Fibroblast of skin of abdomen (primary cell): ENCODE measurements at places on chromosomes 4 and X.

DNA sequence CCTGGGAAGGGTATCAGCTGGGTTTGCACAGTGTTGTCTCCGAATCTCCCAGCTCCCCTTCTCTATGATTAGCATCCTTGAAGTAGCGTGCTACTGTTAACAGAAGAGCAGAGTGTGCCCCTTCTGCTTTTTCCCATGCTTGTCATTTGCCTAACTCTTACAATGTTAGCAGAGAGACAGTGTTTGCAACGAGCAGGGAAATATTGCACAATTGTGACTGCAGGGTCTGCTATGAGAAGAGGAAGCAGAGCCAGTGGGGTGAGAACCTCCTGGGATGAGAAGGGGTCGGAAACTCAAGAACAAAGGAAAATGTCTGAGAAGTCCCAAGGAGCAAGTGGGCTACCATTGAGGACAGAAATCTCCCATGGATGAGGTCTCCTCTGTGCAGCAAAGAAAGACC, 7.8 kb upstream of the CHRNA9 start:
- DNase-seq, result no peak

- peak; percentile 1 for DNase-seq
These were observed 1328.0 kb downstream of the FSTL5 start for GRCh38 chr4:160835789-160836188.

DNA sequence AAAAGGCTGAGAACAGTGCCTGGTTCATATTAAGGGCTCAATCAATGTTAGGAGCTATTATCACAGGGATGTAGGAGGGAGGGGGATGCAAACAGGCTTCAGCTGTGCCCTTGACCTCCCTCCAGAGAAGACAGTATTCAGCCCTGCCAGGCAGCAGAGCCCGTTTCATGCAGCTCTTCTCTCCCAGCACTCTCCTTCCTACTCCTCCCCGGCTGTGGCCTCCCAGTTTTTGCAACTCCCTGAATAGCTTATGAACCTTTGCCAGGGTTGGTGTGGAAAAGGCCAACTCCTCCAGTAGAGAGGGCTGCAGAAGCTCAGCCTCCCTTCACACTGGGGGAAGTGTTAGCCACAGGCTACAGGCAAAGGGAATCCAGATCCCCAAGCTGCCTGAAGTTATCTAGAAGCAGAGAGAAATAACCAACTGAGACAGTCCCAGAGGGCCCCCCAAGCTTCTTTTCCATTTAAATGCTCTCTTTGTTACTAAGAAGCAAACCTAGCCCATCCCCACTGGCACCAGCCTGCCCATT, 31.7 kb upstream of the APLN start:
- no peak for DNase-seq

DNA sequence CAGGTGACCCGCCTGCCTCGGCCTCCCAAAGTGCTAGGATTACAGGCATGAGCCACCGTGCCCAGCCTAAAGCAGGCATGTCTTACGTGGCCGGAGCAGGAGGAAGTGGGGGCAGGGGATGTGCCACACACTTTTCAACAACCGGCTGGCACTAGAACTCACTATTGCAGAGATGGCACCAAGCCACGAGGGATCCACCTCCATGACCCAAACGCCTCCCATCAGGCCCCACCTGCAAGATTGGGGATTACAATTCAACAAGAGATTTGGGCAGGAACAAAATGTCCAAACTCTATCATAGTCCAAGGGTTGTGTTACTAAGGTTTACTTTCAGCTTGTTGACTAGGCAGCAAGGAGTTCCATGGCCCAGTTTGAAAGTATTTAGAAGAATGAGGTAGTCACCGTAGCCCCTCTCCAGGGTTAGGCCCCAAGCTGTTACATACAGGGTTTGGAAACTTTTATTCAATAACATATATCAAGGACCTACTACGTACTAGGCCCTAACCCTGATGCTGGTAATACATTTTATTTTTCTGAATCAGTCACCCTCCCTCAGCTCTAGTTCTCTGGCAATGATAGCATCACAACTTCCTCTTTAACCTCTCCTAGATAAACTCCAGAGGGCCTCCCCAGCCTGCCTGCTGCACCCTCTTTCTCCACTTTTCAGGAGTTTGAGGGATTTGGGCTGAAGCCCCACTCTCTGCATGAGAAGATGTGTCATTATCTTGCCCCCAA, 18.0 kb upstream of the TBC1D14 start:
- no peak for DNase-seq

DNA sequence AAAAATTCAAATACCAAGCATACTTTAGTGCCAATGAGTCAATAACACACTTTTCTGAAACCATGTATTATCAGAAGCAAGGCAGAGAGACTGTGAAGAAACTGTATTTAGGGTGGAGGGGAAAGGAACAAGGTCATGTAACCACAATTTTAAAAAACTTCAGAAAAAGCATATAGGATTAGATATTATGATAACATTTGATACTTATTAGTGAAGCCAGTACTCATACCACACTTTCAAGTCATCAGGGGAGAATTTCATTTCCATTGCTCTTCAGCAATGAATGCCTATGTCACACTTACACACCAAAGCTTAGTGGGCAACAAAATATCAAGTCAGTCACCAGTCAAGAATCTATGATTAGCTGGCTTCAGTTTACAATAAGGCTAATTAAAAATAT, 602.2 kb downstream of the IL15 start:
- DNase-seq, result peak; percentile 78

DNA sequence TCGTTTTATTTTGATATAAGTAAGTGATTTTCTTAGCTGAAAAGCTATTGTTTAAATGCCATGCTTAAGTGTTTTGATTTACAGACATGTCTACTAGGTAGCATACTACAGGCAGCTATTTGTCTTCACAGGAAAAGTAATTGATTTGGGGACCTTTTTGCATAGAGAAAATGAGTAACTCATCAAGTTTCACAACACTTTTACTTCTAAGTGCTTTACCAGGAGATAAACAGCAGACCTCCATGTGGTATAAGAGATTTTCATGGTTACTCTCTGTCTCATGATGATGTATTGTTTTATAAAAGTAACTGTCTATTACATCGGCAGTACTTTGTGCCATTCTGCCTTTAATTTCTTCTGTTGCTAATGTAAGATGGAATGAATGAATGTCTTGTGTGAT, 28.7 kb downstream of the RBPJ start:
- DNase-seq, result no peak

GRCh38 chr4:33437406-33437805, 2717.2 kb downstream of the PCDH7 start:
- no peak for DNase-seq

DNA sequence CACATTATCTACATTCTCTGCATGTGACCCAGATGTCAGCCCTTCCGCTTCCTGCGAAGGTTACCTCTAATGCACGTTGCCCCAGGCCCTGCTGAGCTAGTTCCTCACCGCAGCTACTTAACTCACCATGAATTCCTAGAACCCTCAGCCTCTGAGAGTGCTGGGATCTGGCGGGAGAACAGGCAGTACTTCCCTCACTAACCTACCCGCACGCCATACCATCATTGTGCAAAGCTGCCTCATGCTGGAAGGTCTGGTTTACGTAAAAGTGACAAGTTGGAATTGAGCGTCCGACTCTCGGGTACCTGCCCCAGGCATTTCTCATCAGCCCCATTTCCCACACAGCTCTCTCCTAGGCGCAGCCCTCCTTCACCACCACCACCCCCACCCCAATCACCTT, 6.3 kb downstream of the SLC25A4 start:
- DNase-seq, result no peak

DNA sequence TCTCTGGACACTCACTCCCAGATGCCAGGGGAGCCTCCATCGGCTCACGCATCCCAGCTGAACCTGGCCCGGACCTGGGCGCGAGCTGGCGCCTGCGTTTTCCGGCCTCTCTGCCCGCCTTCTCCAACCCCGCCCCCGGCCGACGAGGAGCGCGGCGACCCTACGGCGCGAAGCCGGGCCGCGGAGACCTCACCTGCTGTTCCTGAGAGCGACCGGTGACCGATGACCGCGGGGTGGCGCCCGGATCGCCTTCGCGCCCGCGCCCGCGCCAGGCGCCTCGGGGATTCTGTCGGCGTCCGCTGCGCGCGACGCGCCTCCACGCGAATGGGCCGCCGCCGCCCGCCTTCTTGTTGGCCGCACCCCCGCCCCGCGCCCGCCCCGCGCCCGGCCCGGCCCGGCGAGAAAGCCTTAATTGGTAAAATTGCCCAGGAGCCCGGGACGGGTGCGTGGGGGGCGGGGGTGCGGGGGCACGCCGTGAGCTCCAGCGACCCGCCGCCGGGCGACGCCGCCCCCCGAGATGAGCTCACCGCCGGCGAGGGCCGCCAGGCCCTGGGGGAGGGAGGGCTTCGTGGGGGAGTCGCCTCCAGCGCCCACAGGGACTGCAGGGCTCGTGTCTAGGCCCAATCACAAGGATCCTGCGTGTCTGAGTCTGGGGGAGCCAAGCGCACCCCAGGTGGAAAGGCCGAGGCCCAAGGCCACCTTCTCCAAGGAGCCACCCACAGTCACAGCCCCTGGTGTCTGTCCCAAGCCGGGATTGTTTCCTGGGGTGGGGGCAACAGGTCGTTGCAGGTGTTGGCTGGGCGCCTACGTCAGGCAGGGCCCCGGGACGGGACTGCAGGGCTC, at the start of gene FLNA:
FLNA (minus strand) TSS at position 322 of the 843 bp plus-strand sequence. CDS start 3,389 bp downstream, outside the sequence.
- peak; percentile 73 for DNase-seq

DNA sequence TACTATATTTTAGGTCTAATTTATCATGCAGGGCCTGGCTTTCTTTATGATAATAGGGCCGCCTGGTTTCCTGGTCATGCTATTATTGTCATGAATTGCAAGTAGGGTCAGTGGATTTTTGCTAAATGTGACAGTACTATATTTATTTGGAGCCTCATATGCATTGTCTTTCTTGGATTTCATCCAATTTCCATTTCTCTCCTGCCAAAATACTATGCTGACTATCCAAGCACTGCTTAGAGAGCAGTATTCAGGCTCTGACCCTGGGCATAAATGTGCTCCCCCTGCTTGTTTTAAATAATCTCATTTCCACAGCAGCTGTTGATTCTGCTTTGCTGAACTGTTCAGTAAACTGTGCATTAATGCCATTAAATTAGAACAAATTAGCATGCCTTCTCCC, 269.3 kb downstream of the GPM6A start:
- peak; percentile 4 for DNase-seq

DNA sequence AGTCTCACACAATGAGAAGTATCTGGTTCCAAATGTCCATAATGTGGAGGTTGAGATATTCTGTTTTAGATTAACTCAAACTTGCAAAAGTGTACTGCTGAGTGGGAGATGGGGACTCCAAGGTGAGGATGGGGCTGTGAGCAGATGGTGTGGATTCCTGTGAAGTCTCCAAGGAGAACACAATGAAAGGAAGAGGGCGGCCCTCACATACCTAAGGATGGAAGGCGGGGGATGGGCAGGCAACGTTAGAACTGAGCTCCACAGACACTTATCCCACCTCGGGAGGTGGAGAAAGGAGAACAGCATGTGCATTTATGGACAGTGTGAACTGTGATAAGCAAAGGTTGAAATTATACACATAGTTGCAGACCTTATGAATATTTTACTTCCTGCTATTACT, 9.9 kb upstream of the SPATA4 start:
- DNase-seq, result no peak

GRCh38 chrX:24375600-24376131, 15.2 kb downstream of the SUPT20HL1 start:
- no peak for DNase-seq

DNA sequence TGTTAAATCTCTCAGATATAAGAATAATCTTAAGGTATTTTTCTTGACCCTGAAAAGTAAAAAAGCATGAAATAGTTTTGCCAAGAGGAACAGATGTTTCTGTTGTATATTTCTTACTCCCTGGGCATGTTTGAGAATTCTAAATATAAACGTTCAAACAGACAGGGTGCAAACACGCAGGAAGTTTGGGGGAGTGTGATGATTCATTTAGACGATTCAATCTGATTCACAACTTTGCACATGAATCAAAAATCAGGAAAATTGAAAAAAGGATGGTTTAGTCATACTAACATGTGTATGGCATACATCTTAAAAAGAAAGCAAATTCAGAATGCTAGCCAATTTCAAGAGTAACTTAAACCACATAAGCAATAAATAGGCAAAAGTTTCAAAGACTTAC, 340.3 kb upstream of the GRID2 start:
- DNase-seq, result peak; percentile 76

- no peak for DNase-seq
These were observed 21.7 kb upstream of the BMP15 start for GRCh38 chrX:50888884-50889283.

DNA sequence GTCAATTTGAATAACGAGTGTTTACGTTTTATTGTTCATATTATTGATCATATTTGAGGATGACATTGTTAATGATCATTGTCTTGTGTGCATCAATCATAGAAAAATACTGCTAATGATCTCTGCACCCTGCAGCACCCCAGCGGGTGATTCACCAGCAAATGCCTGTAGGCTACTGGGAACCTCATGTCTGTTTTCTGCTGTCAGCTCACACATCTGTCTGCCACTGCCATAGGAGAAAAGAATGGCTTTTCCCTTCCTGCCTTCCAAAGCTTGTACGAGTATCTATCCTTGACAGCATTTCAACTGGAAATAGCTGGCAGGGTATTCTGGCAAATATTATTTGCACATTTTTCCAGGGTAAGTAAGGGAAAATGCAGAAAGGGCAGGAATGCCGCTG, 272.1 kb upstream of the TRAM1L1 start:
- DNase-seq, result peak; percentile 11

DNA sequence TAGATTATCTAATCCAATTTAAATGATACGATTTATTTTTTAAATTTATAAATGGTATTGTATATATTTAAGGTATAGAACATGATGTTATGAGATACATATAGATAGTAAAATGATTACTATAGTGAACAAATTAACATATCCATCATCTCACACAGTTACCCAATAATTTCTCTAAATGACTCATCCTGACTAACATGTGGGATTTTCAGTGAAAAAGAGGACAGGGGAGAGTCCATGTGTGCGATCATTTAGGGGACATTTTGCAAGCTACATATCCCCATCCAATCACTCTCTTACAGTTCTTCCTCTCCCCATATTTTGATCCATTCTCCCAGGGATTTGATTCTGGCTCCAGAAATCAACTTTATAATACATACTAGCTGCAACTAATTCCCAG, 88.2 kb downstream of the ABCB7 start:
- DNase-seq, result peak; percentile 0

DNA sequence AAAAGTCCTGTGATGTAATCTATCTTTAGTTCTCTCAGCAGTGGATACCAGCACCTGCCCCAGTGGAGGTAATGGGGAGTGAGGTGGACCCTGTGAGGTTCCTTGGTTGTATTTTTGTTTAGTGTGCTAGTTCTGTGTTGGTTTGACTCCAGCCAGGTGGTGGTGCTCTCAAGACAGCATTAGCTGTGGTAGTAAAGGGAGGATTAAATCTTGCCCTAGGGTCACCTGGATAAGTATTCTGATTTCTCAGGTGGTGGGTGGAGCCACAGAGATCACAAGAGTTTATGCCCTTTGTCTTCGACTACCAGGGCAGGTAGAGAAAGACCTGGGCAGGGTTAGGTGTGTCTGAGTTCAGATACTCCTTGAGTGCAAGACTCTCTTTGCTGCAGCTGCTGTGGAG, 176.3 kb upstream of the EDA2R start:
- DNase-seq, result no peak

DNA sequence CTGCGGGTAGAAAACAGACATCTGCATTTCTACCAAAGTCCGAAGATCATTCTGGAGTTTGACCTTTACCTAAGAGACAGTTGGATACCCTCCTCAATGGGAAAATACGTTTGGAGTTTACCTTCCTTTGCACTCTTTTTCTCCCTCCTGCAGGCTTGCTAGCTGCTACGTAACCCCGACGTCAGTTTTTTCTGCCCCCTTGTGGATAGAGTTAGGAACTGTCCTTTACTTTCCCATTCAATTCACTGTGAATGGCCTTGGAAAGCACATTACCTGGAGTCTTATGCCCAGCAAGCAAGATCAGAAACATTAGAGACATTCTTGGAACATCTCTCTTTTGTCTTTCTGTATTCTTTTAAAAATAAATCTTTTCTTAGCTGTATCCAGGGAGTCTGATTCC, 250.7 kb downstream of the NAP1L3 start:
- DNase-seq, result no peak

- DNase-seq, result peak; percentile 51
These were observed 1.4 kb upstream of the CEP135 start for GRCh38 chr4:55947254-55947882.
